WTC11 (cell line): ENCODE measurements at places on chromosomes 7 and 10. TPM values are rescaled to one million over a fixed set of nuclear protein-coding genes. Genes with fewer than 3 reads are reported as not detected.

CD36 gene
- total RNA-seq = 0.25 to 1.4 TPM (median 0.34 TPM) in 3 replicates

RNF32 gene
- total RNA-seq = 0.55 to 1.3 TPM (median 0.61 TPM) in 3 replicates

POLR2J2 gene
- 4.3 to 5.9 TPM (median 5.5 TPM) in 3 replicates for total RNA-seq

MMD2 gene
- 0.09 TPM in 1 of 3 replicates, not detected in the others for total RNA-seq

SFRP5 gene
- total RNA-seq = 2.4 to 3.5 TPM (median 3.1 TPM) in 3 replicates

OGDHL gene
- total RNA-seq = 35.1 to 42.0 TPM (median 36.5 TPM) in 3 replicates

PLXNA4 gene
- 0.41 to 0.81 TPM (median 0.46 TPM) in 3 replicates for total RNA-seq

RAMP3 gene
- 0.85 to 1.2 TPM (median 1.1 TPM) in 3 replicates for total RNA-seq

DNA sequence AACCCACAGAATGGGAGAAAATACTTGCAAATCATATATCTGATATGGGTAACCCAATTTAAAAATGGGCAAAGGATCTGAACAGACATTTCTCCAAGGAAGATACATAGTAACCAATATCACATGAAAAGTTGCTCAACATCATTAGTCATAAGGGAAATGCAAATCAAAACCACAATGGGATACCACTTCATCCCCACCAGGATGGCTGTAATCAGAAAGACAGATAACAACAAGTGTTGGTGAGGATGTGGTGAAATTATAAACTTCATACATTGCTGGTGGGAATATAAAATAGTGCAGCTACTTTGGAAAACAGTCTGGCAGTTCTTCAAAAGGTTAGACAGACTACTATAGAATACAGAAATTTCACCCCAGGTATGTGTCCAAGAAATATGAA, 19.3 kb downstream of the AOC1 start:
- peaks cover 3% of the 10 kb centered on the region; the same call in 1 of the 2 replicates for H3K36me3 ChIP-seq
- H3K4me3 ChIP-seq = no peak overlapping the region
- no peak overlapping the region for H3K27ac ChIP-seq
- DNase-seq = no peak
- H3K27me3 ChIP-seq = peaks cover 5% of the 10 kb centered on the region

GRCh38 chr10:44921061-44921460, 9.9 kb downstream of the TMEM72 start:
- H3K4me3 ChIP-seq = no peak overlapping the region
- peaks cover 7% of the 10 kb centered on the region for H3K27me3 ChIP-seq
- no peaks in the 10 kb centered on the region for H3K4me1 ChIP-seq
- no peak for DNase-seq

- no peak overlapping the region for H3K4me3 ChIP-seq
- no peak for DNase-seq
- no peak overlapping the region for H3K27ac ChIP-seq
- peaks cover 45% of the 10 kb centered on the region for H3K4me1 ChIP-seq
Measured at GRCh38 chr10:14648946-14649345, 125.8 kb downstream of the FAM107B start.

DNA sequence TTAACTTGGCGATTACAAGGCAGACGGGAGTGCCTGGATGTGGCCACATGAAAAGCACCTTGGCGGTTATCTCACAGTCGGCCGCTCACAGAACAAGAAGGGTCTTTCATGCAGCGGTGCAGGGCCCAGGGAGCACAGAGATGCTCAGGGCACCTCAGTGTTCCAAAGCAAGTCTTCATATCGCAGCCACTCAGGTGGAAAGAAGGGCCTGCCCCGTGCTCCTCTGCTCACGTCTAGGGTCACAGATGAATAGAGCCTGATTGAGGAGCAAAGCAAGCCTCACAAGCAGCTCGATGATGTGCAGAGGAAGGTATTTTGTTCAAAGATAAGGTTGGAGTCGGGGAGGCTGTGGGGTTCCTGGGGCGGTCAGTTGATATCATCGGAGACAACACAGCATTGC, 297.8 kb downstream of the WDR11 start:
- H3K27me3 ChIP-seq = peaks cover 7% of the 10 kb centered on the region
- H3K36me3 ChIP-seq = peaks cover 33% of the 10 kb centered on the region
- no peak overlapping the region for H3K4me3 ChIP-seq
- DNase-seq = no peak
- no peak overlapping the region for H3K27ac ChIP-seq

- no peaks in the 10 kb centered on the region for H3K36me3 ChIP-seq
- no peak overlapping the region for H3K27ac ChIP-seq
- no peak for DNase-seq
- H3K4me3 ChIP-seq = no peak overlapping the region
- peaks cover 3% of the 10 kb centered on the region; the same call in 1 of the 2 replicates for H3K27me3 ChIP-seq
Measured at GRCh38 chr7:38506756-38507155, 124.4 kb downstream of the AMPH start.

DNA sequence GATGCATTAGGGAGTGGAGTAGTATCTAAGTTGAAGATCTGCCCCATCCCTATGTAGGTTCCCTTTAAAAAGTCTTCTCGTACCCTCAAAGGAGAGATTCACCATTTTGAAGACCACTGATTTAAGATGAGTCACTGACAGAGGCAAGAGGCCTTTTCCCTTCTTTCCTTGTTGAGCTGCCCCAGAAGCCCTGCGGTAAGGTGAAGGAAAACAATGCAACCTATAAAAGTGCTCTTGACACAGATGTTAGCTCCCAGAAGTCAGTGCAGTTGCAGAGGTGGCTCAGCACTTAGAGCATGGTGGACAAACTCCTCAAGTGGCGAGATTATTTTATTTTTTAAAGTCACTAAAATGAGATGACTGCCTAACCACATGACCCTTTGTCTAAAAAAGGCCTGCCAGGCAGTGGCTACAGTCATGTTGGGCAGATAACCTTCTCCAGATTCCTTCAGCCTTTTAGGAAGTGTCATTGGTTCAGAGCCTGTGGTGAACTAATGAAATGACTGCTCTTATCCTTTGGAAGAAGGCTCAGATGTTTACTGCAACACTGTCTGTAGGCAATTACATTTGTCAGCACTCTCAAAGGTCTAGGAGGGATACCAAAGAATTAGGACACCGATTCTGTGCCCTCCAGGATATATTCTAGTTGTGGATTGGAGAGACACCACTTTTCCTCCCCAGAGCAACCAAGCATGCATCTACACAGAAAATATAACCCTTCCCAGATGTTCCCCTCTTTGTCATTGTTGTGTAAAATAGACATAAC, 88.7 kb downstream of the ARID5B start:
- H3K27me3 ChIP-seq = no peaks in the 10 kb centered on the region
- no peak for DNase-seq
- H3K27ac ChIP-seq = no peak overlapping the region
- H3K4me1 ChIP-seq = peaks cover 63% of the 10 kb centered on the region
- no peaks in the 10 kb centered on the region for H3K36me3 ChIP-seq

DNA sequence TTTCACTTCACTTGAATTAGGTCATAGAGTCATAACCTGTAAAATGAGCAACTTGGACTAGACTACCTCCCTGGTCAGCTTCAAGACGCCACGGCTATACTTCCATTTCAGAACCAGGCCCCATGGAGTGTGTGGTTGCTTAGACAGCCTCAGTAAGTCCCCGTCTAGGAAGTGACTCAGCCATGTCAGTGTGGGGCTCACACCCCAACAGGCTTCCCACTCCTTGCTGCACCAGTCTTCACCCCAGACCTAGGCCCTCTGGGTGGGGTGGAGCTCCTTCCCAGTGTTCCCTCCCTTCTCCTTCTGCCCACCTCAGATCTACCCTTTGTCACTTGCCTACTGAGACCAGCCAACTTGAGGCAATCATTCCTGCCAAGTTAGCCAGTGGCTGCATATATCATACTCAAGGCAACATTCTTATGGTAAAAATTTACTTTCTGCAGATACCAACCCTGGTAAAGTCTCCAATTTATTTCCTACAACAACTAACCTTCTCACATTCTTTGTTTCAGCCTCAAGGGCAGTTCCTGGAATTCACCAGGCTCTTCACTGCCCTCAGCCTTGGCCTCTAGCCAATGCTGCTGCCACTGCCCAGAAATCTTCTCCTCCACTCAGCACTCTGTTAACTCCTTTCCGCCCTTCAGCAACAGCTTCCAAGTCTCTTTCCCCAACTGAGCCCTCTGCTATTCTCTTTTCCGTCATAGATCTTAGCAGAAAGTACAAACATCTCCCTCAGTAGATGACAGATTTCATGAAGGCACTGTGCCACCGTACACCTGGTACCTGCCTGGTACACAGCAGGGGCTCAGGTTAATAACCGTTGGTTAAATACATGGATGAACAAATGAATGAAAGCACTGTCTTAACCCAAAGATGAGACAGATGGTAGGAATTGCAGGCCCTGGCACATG, 31.3 kb upstream of the ZNRF2 start:
- H3K27ac ChIP-seq = no peak overlapping the region
- no peaks in the 10 kb centered on the region for H3K27me3 ChIP-seq
- DNase-seq = no peak
- H3K4me3 ChIP-seq = no peak overlapping the region

DNA sequence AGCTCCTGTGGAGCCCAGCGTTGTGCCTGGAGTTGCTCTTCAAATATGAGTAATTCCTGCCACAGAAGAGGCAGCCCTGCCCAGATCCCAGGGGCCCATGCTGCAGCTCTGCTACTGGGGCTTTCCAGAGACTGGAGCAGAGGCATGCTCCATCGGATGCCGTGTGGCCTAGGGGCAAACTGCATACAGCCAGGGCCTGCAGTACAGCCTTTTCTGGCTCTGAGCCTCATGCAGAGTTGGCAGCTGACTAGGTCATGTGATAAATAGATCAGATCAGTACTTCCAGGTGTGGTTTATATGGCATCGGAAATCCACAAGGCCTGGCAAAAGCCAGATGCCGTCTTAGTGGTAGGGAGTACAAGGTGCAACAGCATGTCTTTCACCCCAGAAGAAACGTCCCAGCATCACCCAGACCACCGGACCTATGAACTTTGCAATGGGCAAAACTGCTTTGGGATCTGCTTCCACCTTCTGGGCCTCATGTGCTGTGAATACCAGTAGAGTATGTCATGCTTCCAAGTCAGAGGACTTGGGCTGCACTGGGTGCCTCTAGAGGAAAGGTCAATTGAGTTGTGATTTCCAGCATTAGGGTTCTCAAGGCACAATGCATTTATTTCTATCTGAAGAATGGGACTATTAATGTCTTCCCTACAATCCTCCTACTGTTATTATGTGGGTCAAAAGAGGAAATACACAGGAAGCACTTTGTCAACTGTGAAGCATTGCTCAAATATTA, 250.7 kb upstream of the ZNF32 start:
- no peaks in the 10 kb centered on the region for H3K36me3 ChIP-seq
- no peak overlapping the region for H3K27ac ChIP-seq
- no peak for DNase-seq
- H3K4me3 ChIP-seq = no peak overlapping the region
- H3K27me3 ChIP-seq = no peaks in the 10 kb centered on the region

- H3K27me3 ChIP-seq = no peaks in the 10 kb centered on the region
- no peak for DNase-seq
- H3K4me1 ChIP-seq = peaks cover 28% of the 10 kb centered on the region
- 0 out of 2 replicates have a peak overlapping the region, but pooled peaks have one; percentile 10 for H3K27ac ChIP-seq
- no peaks in the 10 kb centered on the region for H3K36me3 ChIP-seq
- H3K4me3 ChIP-seq = no peak overlapping the region
Measured at GRCh38 chr10:110834629-110835301, 37.0 kb upstream of the PDCD4 start.

GRCh38 chr10:122516734-122517133, 43.8 kb upstream of the DMBT1 start:
- no peak overlapping the region for H3K4me3 ChIP-seq
- H3K27ac ChIP-seq = no peak overlapping the region
- H3K27me3 ChIP-seq = no peaks in the 10 kb centered on the region
- H3K4me1 ChIP-seq = no peaks in the 10 kb centered on the region
